ENCODE measurements at places on chromosomes 4 and X.

DNA sequence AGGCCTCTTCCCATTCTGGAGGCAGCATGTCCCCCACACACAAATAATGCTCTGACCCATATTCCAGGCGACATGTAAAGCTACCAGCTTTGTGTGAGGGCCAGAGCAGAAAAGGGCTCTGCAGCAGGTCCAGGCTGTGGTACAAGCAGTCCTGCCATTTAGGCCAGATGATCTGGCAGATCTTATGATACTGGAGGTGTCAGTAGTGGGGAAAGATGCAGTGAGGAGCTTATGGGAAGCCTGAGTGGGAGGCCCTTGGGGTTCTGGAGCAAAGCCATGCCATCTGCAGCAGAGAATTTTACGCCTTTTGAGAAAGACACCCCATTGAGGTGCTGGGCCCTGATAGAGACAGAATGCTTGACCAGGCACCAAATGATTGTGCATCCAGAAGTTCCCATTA is 7.7 kb downstream of the SYN1 start:
- no peak for DNase-seq

- DNase-seq: no peak
Measured at GRCh38 chrX:136496186-136496763, 1.1 kb upstream of the HTATSF1 start.

DNA sequence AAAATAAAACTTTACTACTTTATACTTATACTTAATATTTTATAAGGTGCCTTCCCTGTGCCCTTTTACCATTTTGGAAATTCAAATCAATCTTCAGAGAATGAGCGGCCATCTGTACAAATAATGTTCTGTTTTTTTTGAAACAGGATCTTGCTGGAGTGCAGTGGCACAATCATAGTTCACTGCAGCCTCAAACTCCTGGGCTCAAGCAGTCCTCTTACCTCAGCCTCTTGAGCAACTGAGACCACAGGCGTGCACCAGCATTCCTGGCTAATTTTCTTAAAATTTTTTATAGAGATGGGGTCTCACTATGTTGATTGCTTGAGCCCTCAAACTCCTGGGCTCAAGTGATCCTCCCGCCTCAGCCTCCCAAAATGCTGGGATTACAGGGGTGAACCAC is 53.5 kb downstream of the FAM114A1 start:
- no peak for DNase-seq

DNA sequence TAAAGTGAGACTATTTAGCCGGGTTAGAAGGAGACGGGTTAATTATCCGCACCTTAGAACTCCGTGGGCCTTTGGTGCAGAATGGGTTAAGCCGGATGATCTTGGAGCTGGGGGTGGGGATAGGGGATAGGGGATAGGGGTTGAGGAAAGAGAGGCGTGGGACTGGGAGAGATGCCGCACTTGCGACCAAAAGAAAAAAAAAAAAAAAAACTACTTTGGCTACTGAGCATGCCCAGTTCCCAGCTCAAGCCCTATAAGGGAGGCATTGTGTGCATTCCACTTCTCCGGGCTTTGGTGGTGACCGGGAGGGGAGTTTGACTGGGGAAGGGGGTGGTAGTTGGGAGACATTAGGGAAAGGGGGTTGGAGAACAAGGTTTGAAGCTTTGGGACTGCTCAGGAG is at the start of gene SLITRK4:
TSS of gene SLITRK4 (minus strand) at position 187 of the 400 bp plus-strand sequence. CDS start 4,993 bp downstream, outside the sequence.
- peak; percentile 44 for DNase-seq

DNA sequence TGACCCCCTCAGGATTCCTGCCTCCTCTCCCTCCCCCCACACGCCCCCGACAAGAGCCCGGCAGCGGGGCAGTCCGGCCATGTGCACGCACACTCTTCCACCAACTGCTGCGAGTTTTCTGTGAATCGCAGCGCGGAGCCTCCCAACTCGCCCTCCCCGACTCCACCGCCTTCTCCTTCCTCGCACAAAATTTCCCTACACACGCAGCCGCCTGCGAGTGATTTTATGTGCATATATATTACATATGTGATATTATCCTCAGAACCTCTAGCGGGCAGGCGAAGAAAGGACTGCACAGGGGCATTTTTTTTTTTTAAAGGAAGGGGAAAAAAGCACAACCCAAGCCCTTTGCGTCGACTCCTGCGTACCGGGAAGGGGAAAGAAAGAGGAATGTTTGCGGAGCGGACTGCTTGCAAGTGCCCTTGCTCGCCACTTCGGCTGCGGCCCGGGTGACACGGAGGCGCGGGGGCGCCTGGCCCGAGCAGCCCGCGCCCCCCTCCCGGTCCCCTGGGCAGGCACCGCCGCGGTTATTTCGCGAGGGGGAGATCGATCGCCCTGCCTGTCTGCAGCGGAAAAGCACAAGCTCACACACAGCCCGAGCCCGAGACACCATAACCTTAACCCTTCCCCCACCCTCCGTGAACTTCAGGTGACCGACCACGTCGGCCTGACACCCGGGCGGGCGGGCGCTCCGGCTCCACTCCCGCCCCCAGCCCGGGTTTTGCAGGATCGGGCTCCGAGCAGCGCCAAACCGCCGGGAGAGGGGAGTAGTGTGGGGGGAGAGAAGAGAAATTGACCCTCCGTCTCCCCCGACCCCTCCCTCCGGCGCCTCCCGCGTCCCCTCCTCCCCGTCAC is 2.3 kb downstream of the ZNF827 start:
- peak; percentile 77 for DNase-seq

GRCh38 chr4:22730021-22730420 is 37.3 kb downstream of the GBA3 start:
- DNase-seq: no peak

GRCh38 chrX:120242813-120243212 is 7.8 kb upstream of the ZBTB33 start:
- DNase-seq: no peak

DNA sequence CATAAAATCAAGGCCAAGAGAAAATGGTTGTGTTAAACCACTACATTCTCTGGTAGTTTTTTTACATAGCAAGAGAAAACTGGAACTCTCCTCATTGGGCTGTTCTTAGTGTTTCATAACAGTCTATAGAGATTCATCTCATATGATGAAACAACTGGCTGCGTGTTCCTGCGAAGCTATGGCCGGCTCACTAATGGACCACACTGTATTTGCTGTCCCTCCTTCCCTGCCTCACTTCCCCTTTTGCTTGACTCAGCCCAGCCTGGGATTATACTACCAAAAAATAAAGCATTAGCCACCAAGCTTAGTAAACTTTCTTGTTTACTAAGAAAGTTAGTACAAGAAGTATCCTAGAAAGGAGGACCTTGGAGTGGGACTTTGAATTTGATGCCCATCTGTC is 31.6 kb upstream of the LSM6 start:
- no peak for DNase-seq

DNA sequence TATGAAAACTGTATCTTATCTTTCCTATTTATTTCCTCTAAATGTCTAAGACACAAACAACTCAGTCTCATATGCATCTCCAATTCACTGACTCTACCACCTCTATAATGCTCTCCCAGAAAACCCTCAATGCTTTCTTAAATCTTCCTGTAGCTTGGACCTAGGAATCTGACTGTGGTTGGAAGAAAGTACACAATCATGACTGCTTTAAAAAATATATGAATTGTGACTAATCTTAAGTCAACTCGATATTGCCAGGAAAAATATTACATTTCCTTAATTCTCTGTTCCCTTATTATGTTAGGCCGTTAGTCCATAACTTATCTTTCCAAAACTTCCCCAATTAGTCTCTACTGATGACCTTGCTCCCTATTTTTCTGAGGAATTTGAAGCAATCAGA is 87.0 kb downstream of the SPCS3 start:
- DNase-seq: no peak

DNA sequence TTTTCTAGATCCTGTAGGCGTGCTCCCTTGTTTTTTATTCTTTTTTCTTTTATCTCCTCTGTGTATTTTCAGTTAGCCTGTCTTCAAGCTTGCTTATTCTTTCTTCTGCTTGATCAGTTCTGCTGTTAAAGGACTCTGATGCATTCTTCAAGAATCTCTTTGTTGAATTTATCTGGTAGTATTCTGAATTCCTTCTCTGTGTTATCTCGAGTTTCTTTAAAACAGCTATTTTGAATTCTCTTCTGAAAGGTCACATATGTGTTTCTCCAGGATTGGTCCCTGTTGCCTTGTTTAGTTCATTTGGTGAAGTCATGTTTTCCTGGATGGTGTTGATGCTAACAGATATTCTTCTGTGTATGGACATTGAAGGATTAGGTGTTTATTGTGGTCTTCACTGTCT is 15.3 kb downstream of the RAB33B start:
- no peak for DNase-seq

- DNase-seq: no peak
Measured at GRCh38 chr4:36264207-36264826, 17.1 kb upstream of the DTHD1 start.

DNA sequence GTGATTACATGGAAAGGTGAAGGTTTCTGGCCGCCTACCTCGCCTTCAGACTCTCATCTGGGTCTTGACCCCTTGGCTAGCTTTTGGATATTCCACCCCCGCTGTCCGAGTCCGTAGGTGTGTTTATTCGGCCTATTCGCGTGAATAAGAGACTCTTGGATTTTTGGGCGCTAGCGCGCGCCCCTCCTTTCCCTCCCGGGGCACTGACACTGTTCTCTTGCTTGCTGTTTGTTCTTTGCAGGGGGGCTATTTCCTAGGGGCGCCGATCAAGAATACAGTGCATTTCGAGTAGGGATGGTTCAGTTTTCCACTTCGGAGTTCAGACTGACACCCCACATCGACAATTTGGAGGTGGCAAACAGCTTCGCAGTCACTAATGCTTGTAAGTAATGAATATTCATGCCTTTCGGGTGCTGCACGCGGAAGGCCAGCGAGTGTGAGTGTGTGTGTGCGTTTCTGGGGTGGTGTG is 932 bp downstream of the GRIA2 start:
- no peak for DNase-seq

DNA sequence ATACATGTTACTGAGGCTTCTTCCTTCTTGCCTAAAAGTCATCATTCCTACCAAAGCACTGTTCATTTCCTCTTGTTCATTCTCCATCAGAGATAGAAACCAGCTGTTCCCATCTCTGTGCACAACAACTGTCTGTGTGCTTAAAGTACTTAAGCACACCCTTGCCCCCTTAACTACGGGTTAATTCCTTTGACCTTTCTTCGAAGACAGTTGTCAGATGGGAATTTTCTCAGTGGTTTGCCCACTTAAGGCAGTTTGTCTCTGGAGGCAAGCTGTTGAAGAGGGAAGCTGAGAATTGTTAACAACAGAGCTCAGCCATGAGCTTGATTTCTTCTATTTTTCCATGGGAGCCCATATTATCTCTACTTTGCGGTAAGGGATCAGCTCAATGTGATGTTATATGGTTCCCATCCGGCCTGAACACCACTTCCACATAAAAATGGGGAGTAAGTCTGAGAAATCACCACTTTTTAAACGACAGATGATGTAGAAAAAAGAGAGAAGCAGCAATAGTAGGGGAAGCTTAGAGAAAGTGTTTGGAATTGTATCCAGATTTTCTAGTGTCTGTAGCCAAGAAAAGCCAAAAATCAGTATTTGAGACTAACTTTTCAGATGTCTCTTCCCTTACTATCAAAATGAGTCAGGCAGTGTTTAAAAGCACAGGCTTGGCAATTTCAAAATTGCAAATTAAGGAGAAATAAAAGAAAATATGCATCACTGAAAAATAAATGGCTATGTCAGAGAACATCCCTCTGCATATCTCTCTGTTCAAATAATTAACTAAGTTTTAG is 194.4 kb downstream of the SLIT2 start:
- DNase-seq: no peak

GRCh38 chr4:74451214-74451661 is 6.3 kb downstream of the AREG start:
- DNase-seq: no peak

- no peak for DNase-seq
Measured at GRCh38 chrX:134885336-134886001, 105.3 kb upstream of the SMIM10 start.

GRCh38 chr4:6472387-6473263 is at the start of gene PPP2R2C:
PPP2R2C (minus strand) TSS chr4:6472614; CDS start chr4:6472229, 385 bp downstream.
- DNase-seq: peak; percentile 65

- DNase-seq: no peak
Measured at GRCh38 chrX:23786268-23786815, 3.4 kb downstream of the SAT1 start.

- DNase-seq: peak; percentile 87
Measured at GRCh38 chrX:24647257-24648058, at the start of gene PCYT1B. PCYT1B (minus strand) TSS chrX:24647347; CDS start chrX:24647105, 242 bp downstream.

DNA sequence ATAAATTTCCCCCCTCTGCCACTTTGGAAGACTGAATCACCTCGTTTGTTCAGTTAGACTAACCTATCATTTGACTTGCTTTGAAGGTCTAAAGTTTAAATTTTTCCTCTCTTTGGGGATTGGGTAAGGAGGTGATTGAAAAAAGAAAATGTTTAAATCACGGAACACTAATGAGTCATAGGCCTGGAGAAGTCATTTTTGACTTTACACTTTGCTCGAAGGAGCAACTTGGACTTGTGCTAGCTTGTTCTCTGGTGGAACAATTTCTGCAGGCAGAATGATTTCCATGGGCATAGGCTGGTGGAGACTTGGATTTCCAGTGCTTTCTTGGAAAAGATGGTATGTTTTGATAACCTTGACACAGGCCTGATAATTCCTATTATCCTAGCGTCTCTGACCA is 10.5 kb upstream of the GLUD2 start:
- DNase-seq: no peak

- no peak for DNase-seq
Measured at GRCh38 chr4:4857001-4857808, 2.3 kb upstream of the MSX1 start.

GRCh38 chr4:188287169-188287894 is 148.1 kb downstream of the TRIML1 start:
- no peak for DNase-seq

DNA sequence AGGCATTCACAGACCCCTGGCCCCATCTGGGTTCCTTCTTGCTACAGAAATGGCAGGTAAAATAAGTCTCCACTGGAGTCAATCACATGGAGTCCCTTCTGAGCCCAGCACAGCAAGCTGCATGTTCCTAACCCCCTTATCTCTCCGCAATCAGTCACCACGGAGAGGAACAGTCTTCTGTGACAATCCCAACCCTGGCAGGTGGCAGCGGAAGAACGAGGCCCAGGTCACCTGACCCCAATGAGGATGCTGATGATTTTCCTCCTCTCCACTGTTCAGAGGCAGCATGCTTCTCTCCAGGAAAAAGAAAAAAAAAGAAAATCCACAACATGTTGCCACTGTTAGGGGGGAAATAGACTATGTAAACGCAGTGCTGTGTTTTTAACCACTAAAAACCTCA is 50.1 kb downstream of the TSPAN5 start:
- DNase-seq: no peak

DNA sequence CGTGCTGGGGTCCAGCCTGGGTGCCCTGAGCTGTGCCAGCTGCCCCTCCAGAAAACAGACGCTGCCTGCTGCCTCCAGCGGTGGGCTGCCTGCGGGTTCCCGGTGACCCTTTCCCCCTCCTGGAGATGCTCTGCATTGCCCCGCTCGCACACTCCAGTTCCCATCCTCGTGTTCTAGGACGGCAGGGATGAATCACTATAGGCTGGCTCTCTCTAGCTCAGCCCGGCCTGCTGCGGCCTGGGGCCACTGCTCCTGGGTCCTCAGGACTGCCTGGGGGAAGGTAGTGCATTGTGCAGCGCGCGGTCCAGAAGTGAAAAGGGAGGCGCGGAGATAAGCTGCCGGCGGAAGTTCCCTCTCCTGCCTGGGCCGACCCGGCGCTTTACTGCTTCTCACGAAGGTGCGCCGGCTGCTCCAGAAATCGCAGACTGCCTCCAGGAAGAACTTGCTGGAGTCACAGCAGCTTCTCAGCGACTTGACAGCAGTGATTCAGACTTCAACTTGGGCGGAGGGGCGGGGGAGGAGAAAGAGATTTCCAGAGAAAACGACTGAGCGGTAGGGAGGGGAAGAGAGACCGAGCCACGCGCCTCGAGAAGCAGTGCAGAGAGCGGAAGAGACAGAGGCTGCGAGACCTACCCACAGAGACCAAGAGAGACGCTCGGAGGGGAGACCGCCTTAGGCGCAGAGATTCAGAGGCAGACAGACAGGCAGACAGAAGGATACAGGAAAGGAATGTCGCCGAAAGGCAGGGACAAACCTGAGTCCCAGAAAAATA is 6.7 kb upstream of the MSX1 start:
- DNase-seq: peak; percentile 65

All from nephron progenitor cell (in vitro differentiated cells).